Stimulated activated CD8-positive, alpha-beta memory T cell treated with anti-CD3 and anti-CD28 coated beads, Interleukin-7, amount 100 ng/mL, for 4 hours (primary cell): ENCODE measurements at places on chromosomes 3 and 15.

- DNase-seq, result no peak
Measured at GRCh38 chr3:83093222-83093572, 1331.8 kb upstream of the GBE1 start.

DNA sequence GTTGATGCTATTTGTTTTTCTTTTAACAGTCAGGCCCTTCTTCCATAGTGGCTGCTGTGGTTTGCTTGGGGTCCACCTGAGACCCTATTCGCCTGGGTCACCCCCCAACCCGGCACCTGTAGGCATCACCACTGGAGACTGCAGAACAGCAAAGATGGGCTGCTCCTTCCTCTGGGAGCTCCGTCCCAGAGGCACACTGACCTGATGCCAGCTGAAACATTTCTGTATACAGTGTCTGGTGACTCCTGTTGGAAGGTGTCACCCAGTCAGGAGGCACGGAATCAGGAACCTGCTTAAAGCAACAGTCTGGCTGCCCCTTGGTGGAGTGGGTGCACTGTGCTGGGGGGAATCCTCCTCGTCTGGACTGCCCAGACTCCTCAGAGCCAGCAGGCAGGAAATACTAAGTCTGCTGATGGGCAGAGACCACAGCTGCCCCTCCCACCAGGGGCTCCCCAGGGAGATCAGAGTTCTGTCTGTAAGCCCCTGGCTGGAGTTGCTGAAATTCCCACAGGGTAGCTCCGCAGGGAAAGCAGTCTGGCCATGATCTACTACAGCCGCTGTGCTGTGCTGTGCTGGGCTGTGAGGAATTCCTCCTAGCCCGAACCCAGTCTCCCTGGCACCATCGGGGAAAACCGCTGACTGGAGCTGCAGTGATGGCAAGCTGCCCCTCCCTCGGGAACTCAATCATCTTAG lies 248.2 kb downstream of the TBC1D5 start:
- no peak for DNase-seq

- DNase-seq, result no peak
Measured at GRCh38 chr3:192637803-192638202, 89.5 kb downstream of the FGF12 start.

GRCh38 chr3:159252772-159253384 lies 451.0 kb downstream of the MFSD1 start:
- no peak for DNase-seq

DNA sequence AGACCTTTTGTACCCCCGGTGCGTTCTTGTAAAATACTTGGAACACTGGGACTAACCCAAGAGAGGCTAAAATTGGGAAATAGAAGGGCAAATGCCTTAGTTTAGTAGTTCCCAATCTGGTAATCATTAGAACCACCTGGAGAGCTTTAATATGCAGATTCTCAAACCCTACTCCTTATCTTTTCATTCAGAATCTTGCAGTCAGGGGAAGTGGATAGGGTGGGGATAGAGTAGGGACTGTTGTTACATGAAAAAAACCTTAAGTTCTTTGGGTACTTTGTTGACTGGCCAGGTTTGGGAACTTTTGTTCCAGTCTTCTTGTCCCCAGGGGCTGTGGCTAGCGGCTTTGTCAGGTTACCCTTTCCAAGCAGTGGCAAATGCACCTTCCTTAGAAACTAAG lies 15.9 kb downstream of the MAPKBP1 start:
- DNase-seq, result no peak

GRCh38 chr3:143595456-143596077 lies 252.7 kb downstream of the SLC9A9 start:
- DNase-seq, result no peak

DNA sequence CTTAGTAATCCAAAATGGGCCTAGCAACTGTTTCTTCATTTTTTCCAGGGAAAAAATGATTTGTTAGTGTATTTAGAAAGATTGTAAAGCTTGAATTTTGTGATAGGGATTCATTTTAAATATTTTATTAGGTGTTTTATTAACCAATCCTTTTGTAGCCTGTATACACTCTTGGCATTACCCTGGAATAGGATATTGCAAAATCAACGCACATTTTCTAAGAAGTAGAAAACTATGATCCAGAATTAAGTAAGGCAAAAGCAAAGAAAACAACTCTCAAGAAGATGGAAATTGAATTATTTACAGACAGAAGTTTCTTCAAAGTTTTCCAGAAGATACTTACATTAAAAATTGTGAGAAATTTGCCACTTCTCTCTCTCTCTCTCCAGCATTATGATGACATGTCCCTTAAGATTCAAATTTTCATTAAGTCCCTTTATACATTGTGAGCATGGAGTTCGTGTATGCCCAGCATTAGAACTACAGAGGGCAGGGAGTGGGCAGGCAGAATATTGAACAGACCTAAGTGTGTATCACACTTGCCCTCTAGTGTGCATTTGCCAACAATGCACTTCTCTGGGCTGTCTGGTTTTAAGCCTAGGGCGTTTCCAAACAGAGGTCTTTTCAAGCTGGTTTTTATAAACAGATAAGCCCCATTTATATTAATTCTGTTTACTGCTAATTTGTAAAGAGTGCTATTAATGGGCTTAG lies 28.5 kb upstream of the CMSS1 start:
- no peak for DNase-seq

DNA sequence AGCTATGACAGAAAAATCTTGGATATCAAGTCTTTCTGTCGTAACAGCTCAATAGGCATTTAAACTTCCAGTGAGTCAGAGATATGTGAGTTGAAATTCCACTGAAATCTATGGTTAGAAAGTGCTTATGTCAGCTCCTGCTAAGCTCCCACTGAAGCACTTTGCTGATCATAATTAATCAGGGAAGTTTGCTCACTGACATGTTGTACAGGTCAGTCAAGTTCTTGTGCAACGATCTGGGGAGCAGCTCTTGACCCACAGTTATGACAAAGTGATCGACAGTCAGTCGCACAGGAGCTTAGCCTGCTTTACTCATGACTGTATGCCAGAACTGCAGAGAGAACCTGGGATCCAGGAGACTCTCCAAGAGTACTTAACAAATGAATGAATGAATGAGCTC lies 453.5 kb downstream of the SOX2 start:
- DNase-seq, result no peak

DNA sequence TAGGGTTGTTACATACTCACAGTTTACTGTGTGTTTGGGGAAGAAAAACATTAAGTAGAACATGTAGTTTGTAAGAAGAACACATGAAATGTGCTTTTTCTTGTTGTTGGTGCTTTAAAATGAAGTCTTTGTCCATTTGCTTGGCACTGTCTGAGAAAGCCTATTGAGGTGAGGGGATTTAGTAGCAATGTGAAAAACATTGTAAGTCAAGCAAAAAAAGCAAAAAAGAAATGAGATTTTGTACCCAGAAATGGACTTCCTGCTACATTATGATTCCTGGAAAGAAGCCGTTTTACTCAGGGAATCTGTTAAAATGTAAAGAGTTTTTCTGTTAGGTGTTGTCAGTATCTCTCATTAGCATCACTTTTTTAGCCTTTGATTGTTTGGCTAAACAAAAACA lies 59.9 kb downstream of the KAT2B start:
- DNase-seq, result no peak

GRCh38 chr15:32967521-32967920 lies 227.0 kb downstream of the FMN1 start:
- DNase-seq, result no peak

DNA sequence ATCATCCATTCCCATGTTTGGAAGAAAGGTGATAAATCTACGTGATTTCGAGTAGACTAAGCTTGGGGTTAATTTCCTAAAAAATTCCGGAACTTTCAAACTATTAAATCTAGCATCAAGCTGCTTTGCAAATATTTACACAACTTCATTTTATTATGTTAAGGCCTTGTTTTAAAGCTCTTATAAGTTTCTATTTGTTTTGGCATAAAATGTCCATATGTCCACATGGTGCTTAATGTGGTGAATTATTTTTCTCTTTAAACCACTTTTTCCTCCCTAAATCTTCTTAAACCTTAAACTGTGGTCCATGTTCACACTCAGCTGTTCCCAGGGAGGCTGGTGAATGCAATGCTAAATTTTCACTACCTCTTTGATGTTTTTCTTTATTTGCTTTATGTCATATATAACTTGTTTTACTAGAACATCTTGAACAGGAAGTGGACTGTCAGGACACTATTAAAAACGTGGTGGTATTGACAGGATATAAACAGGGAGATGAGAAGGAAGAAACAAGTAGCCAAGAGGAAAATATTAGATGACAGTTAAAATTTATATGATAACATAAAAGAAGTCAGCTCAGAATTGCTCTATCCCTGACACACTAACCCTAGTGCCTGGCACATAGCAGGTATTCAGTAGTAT lies 72.5 kb upstream of the AGTR1 start:
- DNase-seq, result no peak

- DNase-seq, result peak; percentile 11
Measured at GRCh38 chr15:90482124-90483011, 47.4 kb upstream of the CRTC3 start.

- no peak for DNase-seq
Measured at GRCh38 chr15:75208501-75209288, 7.0 kb downstream of the C15orf39 start.

- no peak for DNase-seq
Measured at GRCh38 chr3:194584320-194584776, 48.9 kb downstream of the TMEM44 start.

GRCh38 chr15:44710236-44711095 lies 657 bp downstream of the PATL2 start:
- no peak for DNase-seq

GRCh38 chr3:11095932-11096265 lies 58.4 kb upstream of the HRH1 start:
- DNase-seq, result no peak

- no peak for DNase-seq
Measured at GRCh38 chr15:37764733-37765191, 169.7 kb upstream of the TMCO5A start.

GRCh38 chr3:44098656-44099415 lies 142.8 kb upstream of the TOPAZ1 start:
- DNase-seq, result no peak

DNA sequence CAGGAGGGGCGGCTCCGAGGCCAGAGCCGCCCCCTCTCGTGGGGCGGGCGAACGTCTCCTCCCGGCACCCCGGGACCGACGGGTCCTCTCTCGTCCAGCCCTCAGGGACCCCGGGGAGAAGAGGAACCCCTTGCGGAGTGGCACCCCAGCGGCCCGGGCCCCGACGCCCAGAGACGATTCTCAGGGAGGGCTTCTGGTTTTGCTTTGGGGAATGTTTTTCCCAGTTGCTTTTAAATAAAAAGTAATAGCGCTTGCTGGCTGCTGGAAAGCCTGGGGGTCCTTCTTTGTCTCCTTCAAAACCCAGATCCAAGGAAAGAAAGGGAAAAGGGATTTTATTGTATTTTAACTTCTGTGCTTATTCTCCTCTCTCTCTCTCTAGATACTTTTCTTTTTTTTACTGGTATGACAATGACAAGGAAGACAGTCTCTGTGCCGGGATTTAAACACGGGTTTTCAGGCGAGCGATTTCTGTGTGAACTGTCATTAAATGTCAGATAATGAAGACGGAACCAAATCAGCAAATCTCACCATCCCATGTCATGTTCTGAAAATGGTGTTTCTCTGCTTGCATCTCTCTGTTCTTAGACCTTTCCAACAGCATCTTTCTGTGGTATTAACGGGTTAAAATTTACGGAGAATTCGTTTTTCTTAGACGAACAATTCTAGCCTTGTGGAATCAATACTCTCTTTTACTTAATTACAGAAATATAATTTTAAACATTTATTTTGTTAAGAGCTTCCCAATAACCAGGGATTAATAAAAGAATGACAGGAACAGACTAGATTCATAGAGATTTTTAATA lies 530 bp upstream of the PCOLCE2 start:
- DNase-seq, result no peak

DNA sequence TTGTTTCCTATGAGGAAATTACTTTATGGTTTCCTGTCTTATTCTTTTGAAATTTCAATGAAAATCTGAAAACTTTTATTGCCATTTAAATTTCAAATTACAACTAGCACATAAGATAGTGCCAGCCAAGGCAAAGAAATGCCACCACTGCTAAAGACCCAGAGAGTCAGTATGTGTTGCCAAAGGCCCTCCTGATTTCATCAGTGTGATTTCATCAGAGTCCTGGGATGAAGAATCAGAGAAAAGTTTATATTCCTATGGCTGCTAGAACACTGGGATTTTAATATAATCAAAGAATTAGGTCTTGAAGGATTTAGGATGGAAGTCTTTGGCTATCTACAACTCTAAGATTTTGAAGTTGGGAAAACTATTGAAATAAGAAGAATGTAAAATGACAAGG lies 434.2 kb upstream of the CCDC54 start:
- DNase-seq, result no peak

GRCh38 chr3:106029954-106030626 lies 161.3 kb upstream of the CBLB start:
- DNase-seq, result no peak
